HFFc6 (cell line): ENCODE measurements at places on chromosomes 13 and 19. TPM values are rescaled to one million over a fixed set of nuclear protein-coding genes. Genes with fewer than 3 reads are reported as not detected.

The CCL25 gene
- total RNA-seq, result not detected in 3 replicates

The ZNF497 gene
- total RNA-seq, result 0.21 and 0.28 TPM in 2 replicates

The LRRC63 gene
- not detected in 3 replicates for total RNA-seq

The CYP2F1 gene
- total RNA-seq, result not detected in 3 replicates

The CRB3 gene
- total RNA-seq, result not detected in 3 replicates

The LSM14A gene
- total RNA-seq, result 73.2 to 89.5 TPM (median 81.9 TPM) in 3 replicates

The ZNF320 gene
- 5.0 to 8.4 TPM (median 6.8 TPM) in 3 replicates for total RNA-seq

The C19orf67 gene
- total RNA-seq, result not detected in 3 replicates

The ZNF540 gene
- total RNA-seq, result 0.43 and 0.63 TPM in 2 replicates

The CYP2A7 gene
- total RNA-seq, result not detected in 2 replicates

The FGF14 gene
- not detected in 3 replicates for total RNA-seq

The SULT2A1 gene
- not detected in 3 replicates for total RNA-seq

The CYP2S1 gene
- total RNA-seq, result 0.65 to 1.8 TPM (median 0.88 TPM) in 3 replicates

The LIM2 gene
- total RNA-seq, result not detected in 3 replicates

The AXL gene
- total RNA-seq, result 390 to 468 TPM (median 454 TPM) in 3 replicates

The CGB7 gene
- total RNA-seq, result 0.36 to 1.4 TPM (median 0.55 TPM) in 3 replicates

The ZNF578 gene
- 0.94 to 2.2 TPM (median 1.5 TPM) in 3 replicates for total RNA-seq

The ONECUT3 gene
- not detected in 3 replicates for total RNA-seq

The SIGLEC12 gene
- not detected in 3 replicates for total RNA-seq

The GPC6 gene
- total RNA-seq, result 1.9 and 3.8 TPM in 2 replicates

The SMIM44 gene
- total RNA-seq, result not detected in 3 replicates

The CD79A gene
- total RNA-seq, result 0.32 to 0.62 TPM in 2 of 3 replicates, not detected in the other

The PKN1 gene
- 121 to 177 TPM (median 148 TPM) in 3 replicates for total RNA-seq

The SUPT5H gene
- total RNA-seq, result 109 to 124 TPM (median 115 TPM) in 3 replicates

The ZNF382 gene
- 2.2 to 3.2 TPM (median 2.6 TPM) in 3 replicates for total RNA-seq

The CLEC4M gene
- not detected in 3 replicates for total RNA-seq

The ZNF134 gene
- 14.3 and 15.0 TPM in 2 replicates for total RNA-seq

The CEACAM1 gene
- not detected in 2 replicates for total RNA-seq

The FRY gene
- 13.4 to 19.2 TPM (median 13.8 TPM) in 3 replicates for total RNA-seq

The RFPL4AL1 gene
- not detected in 2 replicates for total RNA-seq

The CDK8 gene
- 15.1 and 18.0 TPM in 2 replicates for total RNA-seq

The MEIOSIN gene
- total RNA-seq, result not detected in 3 replicates

The SNAPC2 gene
- 23.4 to 25.8 TPM (median 25.1 TPM) in 3 replicates for total RNA-seq

The MAMSTR gene
- 2.7 to 3.1 TPM (median 3.0 TPM) in 3 replicates for total RNA-seq

The ERFL gene
- total RNA-seq, result 0.13 TPM in 1 of 3 replicates, not detected in the others

The NTN5 gene
- 0.17 to 0.31 TPM (median 0.18 TPM) in 3 replicates for total RNA-seq

The ACTMAP gene
- total RNA-seq, result 6.2 to 8.5 TPM (median 7.4 TPM) in 3 replicates

The KLHL1 gene
- total RNA-seq, result not detected in 3 replicates

The THOP1 gene
- total RNA-seq, result 84.9 to 110 TPM (median 94.5 TPM) in 3 replicates

The PSPN gene
- total RNA-seq, result 1.2 to 1.9 TPM (median 1.9 TPM) in 3 replicates

The FLT3LG gene
- total RNA-seq, result 3.7 to 9.8 TPM (median 5.6 TPM) in 3 replicates

The OR10H1 gene
- total RNA-seq, result not detected in 3 replicates

The DAND5 gene
- total RNA-seq, result 0.12 TPM in 1 of 3 replicates, not detected in the others

The TEX26 gene
- not detected in 3 replicates for total RNA-seq

The KMT5C gene
- 4.8 to 5.8 TPM (median 5.6 TPM) in 3 replicates for total RNA-seq

The ZNF420 gene
- 5.3 to 9.1 TPM (median 5.4 TPM) in 3 replicates for total RNA-seq

The TINCR gene
- 0.05 to 0.13 TPM in 2 of 3 replicates, not detected in the other for total RNA-seq

The MYH14 gene
- not detected in 3 replicates for total RNA-seq

The FPR1 gene
- total RNA-seq, result 0.38 TPM in 1 of 3 replicates, not detected in the others

The CGB3 gene
- total RNA-seq, result not detected in 3 replicates
